ENCODE measurements at places on chromosomes 5 and 9.

- DNase-seq, result no peak
Observed at GRCh38 chr9:2962471-2963172, 118.7 kb upstream of the PUM3 start.

DNA sequence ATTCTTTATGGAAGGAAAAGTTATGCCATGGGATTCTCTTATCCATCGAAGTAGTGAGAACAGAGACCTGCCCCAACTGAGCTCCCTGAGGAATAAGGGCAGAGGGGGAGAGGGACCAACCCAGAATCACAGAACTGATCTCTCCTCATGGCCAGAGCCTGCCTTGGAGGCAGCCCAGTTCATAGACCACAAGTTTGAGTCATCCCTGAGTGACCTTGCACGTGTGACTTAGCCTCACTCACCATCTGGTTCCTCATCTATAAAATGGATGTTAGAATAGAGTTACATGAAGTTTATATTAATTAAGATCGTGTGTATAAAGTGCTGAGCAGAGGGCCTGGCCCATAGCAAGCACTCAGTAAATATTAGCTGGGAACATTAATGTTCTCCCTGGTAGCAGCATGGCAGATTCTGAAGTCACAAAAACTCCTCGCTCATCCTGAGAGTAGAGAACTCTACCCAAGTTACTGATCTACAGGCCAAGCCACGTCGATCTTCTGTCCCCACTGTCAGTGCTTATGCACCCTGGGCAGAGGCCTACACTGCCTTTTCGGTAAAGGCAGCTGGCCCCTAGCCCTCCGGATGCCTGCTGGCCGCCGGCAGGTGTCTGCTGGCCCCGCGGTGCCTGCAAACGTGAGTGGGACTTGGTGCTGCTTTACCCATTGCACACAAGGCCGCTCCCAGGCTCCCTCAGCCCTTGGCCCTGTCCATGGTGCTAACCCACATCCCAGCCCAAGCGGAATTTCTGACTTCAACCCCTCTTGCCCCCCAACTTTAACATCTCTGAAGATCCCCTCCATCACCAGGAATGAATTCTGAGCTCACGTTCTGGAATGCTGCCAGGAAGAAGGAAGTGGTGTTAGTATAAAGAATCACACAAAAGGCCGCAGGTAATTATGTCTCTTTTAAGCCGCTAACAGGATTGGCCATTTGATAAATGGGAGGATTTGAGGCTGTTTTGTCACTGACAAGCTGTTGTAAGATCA, 61.1 kb upstream of the ARAP3 start:
- no peak for DNase-seq

GRCh38 chr5:168132241-168132641, 159.2 kb upstream of the WWC1 start:
- no peak for DNase-seq

- DNase-seq, result no peak
Observed at GRCh38 chr5:131378721-131379541, 115.1 kb downstream of the CDC42SE2 start.

DNA sequence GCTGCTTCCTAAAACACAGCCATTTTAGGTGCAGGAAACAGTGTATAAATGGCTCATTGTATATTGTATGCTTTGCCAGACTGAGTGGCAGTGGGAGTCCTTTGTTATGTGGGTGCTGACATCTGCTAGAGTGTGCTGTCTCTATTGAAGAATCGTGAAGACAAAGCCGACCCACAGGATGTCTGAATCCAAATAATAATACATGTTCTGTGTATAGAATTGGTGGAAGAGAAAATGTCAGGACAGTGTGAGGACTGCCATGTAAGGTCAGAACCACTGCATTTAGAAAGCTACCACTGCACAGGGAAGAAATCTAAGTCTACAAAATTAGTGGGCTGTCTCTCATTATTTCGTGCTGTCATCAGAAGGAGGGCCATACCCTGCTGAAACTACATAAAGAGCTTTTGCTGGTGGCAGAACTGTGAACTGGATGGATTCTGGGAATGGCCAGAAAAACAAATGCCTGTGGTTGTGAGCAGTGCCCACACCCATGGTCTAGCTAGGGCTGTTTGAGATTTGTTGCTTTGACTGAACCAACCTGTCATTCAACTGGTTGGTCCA, 2.5 kb downstream of the IL7R start:
- DNase-seq, result no peak

DNA sequence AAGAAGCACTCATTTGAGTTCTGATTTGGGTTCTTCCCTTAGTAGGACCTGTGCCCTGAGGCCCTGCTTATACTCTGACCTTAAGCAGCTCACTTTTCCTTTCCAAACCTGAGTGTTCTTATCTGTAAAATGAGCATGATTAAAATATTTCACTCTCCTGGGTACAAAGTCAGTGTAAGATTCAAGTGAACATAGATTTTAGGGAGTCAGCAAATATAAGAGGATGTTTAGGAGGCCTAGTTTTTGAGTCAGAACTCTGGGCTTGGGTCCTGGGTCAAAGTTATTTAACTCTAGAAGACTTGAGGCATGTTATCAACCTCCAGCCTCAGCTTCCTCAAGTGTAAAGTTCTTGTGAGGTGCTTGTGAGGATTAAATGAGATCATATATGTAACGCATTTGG, 8.7 kb upstream of the SPARC start:
- DNase-seq, result no peak

DNA sequence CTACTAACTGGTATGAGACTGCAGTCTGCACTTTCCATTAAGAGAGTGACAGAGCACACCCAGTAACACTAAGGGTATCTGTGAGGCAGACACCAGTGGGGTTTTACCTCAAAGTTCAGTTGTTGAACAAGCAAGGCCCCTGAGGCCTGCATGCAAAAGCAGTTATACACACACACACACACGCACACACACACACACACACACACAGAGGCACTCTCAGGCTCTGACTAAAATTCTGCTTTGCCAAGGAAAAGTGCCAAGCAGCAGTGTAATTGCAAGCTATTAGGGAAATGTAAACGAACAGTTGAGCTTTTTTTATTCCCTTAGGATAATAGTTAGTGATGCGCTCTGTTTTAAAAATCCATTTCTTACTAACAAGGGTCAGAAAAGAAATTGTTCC, 377.1 kb downstream of the SPOCK1 start:
- DNase-seq, result no peak

DNA sequence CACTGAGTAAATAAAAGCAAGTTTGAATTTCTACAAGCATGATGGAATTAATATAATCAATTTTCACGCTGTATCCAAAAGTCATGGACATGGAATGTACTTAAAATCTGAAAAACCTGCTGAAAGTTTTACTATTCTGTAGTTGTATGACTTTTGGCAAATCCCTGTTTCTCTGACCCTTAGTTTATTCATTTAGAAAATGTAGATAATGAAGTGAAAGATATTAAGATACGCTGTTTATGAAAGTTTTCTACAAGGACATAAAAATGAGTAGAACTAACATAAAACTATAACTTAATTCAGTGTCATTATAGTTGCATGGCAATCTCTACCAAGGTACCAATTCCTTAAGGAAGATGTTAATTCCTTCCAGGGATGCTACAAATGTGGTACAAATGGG, 363.2 kb upstream of the MPDZ start:
- no peak for DNase-seq

DNA sequence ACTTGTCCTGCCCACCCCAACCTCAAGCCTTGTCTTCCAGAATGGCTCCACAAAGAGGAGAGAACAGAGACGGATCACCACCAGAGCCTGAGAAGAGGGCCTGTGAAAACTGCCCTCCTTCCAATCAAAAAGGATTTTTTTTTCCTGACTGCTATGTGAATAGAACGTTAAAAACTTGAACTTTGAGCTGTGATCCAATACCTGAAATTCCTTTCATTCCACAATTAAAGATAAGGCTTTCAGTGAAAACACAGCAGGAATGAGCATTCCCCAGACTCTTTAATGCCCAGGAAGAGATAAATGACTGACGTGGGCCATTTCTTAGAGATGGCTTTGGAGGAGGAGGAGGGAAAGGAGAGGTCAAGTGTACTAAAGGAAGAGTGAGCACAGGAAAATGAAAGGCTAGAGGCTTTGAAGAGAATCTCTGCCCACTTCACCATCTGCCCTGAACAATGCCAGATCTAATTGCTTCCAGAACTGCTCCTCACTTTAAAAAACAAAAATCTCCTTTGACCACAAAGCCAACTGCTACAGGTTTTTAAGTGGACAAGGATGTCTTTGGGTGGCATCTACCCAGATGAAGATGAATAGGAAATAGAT, 177.9 kb upstream of the MAP3K1 start:
- peak; percentile 58 for DNase-seq

DNA sequence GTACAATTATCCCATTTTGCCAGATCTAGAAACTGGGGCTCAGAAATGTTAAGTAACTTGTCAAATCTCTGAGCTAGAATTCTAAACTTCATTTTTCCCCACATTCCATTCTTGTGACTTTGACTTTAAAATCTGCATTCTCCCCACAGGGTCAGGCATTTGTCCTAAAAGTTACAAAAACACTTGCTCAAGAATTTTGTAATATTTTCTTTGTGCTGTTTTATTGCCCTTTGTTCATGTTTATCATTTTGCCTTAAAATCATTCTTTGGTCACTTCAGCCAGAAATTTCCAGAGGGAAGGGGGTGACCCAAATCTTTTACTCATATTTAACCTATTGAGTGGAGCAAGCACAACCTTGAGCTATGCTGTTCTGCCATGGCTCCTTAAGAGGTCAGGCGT, 120.1 kb upstream of the CCL21 start:
- no peak for DNase-seq

- DNase-seq, result no peak
Observed at GRCh38 chr5:106691701-106692100, 979.0 kb downstream of the EFNA5 start.

- peak; percentile 22 for DNase-seq
Observed at GRCh38 chr5:176543428-176544182, 5.5 kb upstream of the CDHR2 start.

GRCh38 chr9:125277411-125277810, 15.8 kb downstream of the GAPVD1 start:
- no peak for DNase-seq

- DNase-seq, result no peak
Observed at GRCh38 chr5:168209244-168209995, 82.0 kb upstream of the WWC1 start.
